ENCODE measurements at places on chromosomes 2 and 18. TPM values are rescaled to one million over a fixed set of nuclear protein-coding genes. Genes with fewer than 3 reads are reported as not detected.

Gene IMPACT
- total RNA-seq: 42.1 TPM

DNA sequence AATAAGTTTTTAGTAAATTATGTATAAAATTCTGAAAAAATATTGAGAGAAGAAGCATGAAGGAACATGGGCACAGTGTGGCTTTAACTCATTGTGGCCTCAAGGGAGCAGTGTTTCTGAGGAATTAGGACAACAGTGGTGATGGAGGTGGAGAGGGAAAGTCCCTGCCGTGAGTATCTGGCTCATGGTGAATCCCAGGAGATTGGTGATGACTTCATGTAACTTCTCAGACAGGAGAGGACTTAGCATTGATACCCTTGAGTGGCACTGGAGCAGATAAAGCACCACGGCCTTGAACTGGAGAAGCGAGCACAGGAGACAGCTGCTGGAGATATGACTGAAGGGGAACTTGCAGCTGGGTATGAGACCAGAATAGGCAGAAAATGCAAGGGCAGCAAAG is 35.0 kb upstream of the LRP1B start:
- DNase-seq: peak; percentile 76

Gene ANKRD44
- total RNA-seq: 1.7 TPM

Gene ANO7
- 5.1 TPM for total RNA-seq

DNA sequence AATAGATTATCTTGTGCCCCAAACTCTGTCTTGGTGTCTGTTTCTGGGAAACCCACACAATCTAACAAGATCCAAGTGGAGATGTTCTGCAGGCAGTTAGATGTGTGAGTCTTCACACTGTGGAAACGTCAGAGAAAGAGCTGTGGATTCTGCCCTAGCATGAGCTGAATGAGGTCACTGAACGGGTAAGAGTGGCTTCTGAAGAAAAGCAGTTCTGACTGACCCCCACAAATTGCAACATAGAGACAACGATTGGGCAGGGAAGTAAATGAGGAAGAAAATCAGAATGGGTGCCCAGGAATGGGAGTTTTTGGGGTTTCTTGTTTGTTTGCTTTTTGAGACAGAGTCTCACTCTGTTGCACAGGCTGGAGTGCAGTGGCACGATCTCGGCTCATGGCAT is 12.9 kb upstream of the RPL37A start:
- no peak for DNase-seq

- no peak for DNase-seq
Measured at GRCh38 chr2:155363349-155363888, 664.9 kb downstream of the KCNJ3 start.

GRCh38 chr2:120736624-120737339 is 1.1 kb downstream of the GLI2 start:
- peak; percentile 94 for DNase-seq

Gene GPR45
- 0.23 TPM for total RNA-seq

DNA sequence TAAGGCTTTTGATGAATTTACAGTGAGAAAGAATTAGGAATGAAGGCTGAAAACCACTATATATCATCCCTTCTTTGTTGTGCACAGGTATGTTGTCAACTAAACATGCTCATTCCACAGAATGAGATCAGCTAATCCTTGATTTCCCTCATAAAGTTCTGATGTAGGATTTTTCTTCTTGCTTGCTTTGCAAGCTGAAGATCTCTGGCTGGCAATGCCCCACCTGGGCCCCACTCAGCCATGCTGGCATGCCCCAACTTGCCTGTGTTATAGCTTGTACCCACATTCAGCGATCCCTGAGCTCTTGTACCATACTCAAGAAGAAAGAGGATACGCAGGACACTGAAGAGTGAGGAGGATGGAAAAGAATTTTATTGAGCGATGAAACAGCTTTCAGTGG is 18.0 kb upstream of the SERPINB11 start:
- DNase-seq: no peak

GRCh38 chr18:8461544-8461943 is 147.7 kb upstream of the RAB12 start:
- no peak for DNase-seq

Gene ST8SIA5
- 4.8 TPM for total RNA-seq

DNA sequence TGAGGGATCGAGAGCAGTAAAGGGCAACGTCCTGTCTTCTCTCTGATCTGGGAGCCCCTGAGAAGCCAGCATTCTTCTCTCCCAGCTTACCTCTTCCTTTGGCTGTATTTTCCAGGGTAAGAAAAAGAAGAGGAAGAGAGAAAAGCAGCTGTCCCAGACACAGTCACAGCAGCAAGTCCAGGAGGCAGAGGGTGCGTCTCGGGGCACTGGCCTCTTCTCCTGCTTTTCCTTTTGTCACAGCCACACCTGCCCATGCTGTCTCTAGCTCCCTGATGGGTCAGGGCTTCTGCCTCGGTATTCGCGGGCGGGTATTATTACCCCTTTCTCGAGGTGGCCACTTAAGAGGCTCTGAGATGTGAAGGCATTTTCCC is 20.3 kb downstream of the TGOLN2 start:
- DNase-seq: no peak

All from GM23338 (cell line).